Stimulated activated CD4-positive, alpha-beta T cell treated with anti-CD3 and anti-CD28 coated beads, Interleukin-1b, Interleukin-23, amount 100 ng/mL, for 24 hours (primary cell): ENCODE measurements at places on chromosomes 3 and 15.
A peak's percentile ranks its signal among the peaks of the same experiment; 100 is the strongest.

GRCh38 chr15:34012461-34013028, 26.5 kb downstream of the AVEN start:
- DNase-seq = no peak

DNA sequence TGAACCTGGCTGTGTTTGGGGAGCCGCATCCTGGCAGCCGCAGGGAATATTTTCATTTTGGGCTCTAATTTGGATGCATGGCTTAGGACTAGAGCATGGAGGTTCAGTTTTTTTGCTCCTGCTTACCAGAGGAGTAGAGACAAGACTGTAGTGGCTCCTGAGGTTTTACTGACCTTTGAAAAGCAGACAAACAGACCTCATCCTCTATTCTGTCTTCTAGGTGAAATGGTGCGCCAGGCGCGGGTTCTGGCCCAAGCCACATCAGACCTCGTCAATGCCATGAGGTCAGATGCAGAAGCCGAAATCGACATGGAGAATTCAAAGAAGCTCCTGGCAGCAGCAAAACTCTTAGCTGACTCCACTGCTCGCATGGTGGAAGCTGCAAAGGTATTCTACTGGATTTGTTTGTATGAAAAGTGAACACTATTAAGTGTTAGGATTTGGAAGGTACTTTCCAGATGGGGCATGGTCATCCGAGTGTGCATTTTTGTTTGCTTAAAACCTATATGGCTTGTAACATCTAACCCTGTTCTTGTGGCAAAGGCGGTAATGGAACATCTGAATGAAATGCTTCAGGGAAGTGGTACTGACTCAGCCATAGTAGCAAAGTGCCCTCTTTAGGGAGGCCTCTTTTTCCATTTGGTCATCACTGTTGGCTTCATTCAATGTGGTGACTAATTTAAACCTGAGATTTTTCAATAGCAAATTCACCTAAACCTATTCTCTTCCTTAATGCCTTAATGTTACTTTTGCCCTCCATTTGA, 330.7 kb upstream of the TPM1 start:
- no peak for DNase-seq

DNA sequence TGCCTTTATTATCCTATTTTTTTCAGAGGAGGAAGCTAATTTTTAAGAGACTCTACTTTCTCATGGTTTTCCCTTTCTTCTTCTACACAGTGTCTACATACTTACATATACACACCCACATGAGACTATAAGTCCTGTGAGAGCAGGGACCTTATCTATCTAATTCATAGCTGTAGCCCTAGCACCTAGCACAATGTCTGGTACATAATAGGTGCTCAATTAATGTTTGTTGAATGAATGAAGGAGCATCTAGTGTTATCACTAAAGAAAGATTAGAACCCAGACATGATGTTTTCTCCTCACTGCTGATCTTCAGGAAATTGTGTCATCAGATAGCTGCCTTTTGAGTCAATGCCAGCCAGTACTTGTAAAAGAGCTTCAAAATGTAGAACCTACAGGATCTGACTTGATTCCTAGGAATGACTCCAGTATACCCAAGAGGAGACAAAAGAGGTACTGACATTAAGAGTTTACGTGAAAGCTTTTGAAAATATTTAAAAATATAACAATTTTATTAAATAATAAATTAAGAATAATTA, 2.5 kb downstream of the SCG5 start:
- no peak for DNase-seq

DNA sequence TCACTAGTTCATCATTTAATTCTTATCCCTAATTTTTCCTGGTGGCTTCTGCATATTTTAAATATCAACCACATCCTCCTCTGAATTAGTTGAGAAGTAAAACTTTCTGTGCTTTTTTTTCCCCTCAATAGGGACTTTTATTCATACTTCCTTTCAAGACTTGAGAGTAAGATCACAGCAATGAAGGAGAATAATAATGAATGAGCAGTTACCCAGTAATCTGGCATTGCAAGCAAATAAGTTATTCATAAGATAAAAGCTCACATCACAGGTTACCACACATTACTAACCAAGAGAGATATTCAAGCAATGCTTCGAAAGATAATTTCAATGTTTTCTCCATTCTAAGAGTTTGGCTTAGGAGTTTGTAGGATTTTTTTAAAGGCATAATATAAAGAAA, 50.3 kb downstream of the BTLA start:
- DNase-seq = no peak

DNA sequence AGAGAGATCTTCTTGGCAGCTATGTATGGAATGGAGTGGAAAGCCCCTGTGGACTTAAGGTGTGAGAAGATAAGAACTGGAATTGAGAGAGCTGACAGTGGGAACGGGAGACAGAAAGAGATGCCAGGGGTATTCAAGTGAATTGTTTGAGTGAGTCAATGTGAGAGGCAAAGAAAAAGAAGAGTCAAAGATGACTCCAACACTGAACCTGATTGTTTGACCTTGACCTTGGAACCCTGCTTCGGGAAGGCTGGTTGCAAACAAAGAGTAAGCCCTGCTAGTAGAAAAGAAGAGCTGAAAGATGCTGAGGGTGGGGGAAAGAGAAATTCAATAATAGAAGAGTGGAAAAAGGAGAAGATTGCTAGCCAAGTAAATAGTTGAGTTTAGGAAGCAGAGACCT, 238.6 kb downstream of the BBX start:
- DNase-seq = no peak

- no peak for DNase-seq
Measured at GRCh38 chr15:81284256-81285031, 39.5 kb downstream of the STARD5 start.

DNA sequence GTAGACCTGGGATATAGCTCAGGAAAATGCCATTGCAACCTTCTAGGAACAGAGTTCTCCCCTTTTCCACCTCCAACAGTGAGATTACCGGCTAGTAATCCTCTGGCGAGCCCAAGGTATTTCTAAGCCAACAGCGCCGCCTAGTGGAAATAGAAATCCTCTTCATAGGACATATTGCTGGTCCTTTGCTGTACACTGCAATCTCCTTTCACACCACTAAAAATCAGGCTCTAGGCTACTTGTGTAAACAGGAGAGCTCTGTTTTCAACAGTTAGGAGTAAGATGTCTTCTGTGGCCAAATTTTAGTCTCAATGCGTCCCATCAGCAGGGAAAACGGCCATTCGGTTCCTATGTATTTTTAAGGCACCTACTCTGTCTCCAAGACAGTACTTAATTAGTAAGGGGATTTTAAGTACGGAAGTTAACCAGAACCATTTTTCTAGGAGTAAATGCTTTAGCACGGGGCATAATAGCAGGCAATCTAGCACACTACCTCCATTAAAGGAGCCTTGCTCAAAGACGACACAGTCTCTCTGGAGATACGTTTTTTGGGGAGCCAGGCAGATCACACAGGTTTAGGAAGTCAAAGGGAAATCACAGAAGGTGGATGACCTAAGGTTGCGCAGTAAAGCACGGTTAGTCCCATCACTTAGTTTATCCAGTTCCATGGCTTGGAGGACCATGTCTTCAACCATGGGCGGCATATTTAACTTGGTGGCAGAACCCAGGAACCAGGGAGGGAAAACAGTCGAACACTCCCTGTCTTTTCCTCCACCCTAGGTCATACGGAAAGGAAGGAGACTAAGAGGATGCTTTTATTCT, 43.8 kb downstream of the NCEH1 start:
- DNase-seq = peak; percentile 87

GRCh38 chr3:46472736-46473135, 8.0 kb upstream of the LTF start:
- no peak for DNase-seq

DNA sequence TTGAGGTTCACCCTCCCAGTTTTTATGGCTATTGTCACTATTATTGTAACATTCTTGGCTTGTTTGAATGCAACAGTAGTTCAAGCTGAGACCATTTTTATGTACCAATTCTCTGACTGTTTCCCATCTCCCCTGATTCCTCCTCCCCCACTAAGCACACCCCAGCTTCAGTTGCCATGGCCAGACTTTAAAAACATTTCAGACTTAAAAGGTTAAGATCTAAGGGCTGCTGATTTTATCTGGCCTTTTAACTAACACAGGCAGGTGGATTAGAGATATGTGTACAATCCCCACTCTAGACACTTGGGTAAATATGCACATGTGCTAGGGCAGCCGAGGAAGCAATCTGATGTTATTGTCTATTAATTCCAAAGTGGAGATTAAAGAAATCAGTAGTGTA, 386.3 kb upstream of the NR2F2 start:
- no peak for DNase-seq

DNA sequence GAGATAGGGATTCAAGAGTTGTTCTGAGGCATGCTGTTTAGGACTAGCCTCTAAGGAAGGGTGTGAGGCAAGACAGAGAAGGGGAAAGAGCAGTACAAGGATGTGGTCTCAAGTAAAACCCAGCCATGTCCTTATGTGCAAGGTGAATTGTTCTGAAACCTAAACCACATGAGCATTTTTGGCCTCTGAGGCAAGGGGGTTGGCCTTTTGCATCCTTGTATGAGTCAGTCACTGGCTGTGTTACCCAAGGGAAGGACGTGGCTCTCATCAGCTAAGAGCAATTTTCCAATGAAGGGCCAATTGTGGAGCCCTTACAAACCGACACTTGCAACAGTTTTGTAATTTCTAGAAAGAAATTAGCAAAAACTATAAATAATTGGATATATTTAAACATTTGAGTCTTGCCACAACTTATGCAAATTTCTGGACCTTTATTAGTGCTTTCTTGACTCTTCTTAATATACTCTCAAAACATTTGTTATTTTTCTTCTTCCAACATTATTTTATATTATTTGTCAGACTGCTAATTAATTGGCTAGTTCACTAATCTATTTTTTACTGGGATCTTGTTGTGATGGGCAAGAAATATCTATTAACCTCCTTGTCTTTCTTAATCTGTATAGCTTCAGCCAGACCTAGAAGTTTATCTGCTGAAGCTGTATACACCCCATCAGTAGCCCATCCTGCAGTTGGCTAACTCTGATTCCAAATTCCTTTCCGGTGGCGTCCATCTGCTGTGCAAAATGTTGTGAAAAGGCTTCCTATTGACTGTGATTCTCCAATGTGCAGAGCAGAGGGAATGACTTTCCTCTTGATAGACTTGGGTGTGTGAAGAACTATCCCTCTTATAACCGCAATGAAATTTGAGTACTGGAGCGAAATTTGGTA, 97.7 kb upstream of the P2RY1 start:
- DNase-seq = no peak

DNA sequence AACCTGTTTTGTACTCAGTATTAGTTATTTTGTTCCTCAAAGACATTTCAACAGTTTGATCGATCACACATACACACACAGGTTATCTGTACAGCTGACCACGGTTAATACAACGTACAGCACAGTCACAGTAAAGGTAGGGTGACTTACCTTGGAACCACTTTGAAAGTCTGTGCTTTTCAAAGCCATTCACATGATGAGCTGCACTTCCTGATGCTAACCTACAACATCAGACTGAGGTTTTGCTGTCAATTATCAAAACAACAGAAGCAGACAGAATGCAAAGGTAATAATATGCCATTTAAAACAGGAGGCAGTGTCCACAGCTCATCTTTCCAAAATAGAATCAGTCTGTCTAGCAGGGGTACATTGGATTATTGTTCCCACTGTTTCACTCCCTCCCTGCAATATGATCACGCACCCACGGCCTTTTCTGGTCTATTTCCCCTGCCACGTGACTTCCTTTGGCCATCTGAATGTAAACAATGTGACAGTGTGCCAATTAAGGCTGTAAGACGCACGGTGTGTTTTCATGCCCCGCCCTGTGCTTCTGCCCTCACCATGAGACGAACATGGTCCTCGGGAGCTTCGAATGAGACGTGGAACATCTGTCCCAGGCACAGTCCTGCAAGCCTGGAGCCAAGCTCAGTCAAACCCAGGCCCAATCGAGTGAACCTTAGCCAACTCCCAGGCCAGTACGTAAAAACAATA, 102.4 kb downstream of the FMN1 start:
- DNase-seq = no peak

DNA sequence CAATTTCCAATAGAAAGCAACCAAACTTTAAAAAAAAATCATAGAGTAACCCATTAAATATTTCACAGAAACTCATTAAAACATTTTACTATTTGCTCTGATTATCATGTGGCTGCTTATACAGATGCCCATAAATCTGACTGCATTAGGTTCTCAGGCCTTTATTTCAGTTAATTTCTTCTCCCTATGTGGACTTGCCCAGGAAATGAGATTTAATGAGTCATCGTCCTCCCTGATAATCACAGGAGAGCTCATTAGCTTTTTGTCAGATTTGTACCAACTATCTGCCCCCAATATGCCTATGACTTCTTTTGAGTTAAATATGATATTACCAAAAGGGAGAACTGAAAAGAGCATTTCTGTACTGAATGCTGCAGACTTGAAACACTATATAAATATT, 168.0 kb downstream of the FOXB1 start:
- DNase-seq = no peak

GRCh38 chr3:184727357-184728009, 15.6 kb upstream of the MAGEF1 start:
- no peak for DNase-seq

DNA sequence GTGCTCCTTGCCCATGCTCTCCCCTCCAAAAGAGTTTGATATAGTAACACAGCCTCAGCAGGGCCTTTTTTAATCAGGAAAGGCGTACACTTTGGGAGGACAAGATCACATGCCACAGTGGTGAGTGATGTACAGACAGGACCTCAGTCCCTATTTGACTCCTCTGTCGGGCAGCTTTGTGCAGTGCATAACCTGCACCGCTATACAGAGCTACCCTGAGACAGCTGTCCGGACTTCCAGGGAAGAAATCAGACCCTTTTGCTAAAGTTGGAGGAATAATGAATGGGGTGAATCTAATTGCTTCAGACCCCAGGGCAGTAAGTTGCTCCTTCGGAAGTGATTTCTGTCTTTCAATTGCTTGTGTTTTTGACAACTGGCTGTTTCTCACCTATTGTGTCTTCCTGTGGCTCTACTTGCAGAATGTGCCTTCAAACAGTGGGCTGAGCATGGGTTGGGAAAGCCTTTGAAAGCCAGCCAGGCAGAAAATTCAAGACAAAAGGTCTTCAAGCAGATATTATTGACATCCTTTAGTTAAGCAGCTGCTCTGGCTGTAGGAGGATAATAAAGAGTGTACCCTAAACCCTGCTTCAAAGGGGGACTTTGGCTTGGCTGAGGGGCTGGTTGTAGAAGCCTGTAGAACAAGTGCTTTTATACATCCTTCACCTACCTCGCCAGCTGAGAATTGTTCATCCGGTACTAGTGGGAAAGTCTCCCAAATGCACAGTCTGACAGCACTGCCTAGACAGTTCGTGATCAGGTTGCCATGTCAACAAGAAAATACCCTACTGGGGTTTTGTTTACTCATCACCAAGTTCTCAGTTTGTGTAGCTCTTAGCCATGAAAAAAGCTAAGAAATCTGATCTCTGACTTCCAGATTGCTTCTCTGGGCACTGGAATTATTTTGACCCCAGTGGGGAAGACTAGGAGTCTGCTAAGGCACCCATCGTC, 35.1 kb downstream of the SNTN start:
- DNase-seq = no peak

DNA sequence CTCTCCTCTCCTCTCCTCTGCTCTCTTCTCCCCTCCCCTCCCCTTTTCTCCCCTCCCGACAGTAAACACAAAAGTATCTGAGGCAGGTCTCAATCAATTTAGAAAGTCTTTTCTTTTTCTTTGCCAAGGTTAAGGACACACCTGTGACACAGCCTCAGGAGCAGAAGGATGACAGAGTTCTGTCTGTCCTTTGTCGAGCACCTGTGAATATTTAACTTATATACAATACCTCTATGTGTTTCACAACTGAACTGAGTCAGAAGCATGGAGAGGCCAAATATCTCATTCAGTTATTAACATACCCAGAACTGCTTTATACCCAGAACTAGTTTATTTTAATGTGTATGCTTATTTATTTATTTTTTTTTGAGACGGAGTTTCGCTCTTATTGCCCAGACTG, 81.1 kb upstream of the ROBO1 start:
- no peak for DNase-seq
